HuH-7 (cell line): ENCODE measurements at places on chromosomes 7 and 10.

GRCh38 chr7:140586516-140586915 is 54.1 kb downstream of the DENND2A start:
- DNase-seq, result no peak

GRCh38 chr10:86595496-86595895 is 58.9 kb upstream of the OPN4 start:
- DNase-seq, result no peak

GRCh38 chr10:86286236-86287109 is 80.1 kb downstream of the GRID1 start:
- no peak for DNase-seq

DNA sequence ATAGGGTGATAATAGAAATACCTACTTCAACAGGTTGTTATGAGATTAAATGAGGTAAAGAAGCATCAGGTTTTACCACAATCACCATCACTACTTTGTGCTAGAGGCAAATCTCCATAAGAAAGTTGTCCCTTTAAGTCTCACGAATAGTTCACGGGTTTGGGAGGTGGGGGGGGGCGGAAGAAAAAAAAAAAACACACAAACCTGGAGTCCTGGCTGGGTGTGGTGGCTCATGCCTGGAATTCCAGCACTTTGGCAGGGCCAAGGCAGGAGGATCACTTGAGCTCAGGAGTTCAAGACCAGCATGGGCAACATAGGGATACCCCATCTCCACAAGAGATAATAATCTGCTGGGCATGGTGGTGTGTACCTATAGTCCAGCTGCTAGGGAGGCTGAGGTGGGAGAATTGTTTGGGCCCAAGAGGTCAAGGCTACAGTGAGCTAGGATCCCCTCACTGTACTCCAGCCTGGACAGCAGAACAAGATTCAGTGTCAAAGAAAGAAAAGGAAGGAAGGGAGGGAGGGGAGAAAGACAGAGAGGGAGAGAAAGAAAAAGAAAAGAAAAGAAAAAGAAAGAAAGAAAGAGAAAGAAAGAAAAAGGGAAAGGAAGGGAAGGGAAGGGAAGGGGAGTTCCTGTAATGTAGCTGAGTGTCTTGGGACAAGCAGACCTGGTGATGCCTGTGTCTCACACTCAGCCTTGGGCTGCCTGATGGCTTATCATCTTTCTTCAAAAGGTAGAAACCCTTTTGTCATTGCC is 231.4 kb downstream of the CREB5 start:
- no peak for DNase-seq

DNA sequence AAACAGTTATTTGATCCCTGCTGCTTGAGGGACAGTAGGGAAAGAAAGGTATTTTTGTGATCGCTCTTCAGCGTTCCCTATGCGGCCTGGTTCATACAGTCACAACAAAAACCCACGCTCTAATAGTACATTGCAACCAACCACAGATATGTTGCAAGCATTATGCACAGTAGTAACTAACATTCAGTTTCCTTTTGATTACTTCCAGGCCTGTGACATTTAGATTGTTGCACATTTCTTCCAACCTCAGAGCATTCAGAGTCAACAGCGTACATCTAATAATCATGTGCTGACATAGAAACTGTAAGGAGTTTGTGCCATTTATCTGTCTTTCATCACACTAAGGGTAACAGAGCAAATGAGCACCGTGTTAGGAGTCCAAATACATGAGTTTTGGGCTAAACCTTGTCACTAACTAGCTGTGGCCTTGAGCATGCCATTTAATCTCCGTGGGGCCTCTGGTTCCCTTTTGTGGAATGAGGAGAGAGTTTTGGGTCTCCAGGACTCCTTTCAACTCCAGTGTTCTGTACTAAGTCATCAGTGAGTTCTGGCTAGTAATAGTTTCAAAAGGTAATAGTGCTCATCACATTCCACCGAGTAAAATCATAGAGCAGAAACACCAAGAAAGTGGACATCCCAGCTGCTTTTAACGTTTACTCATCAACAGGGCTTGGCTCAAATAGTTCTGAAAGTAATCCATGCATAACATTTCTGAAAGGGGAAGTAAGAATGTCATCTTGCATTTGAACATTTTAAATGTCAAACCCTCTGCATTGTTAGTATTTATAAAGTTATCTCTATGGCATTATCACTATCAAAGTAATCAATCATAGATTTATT is 99.0 kb upstream of the FZD1 start:
- DNase-seq, result no peak

DNA sequence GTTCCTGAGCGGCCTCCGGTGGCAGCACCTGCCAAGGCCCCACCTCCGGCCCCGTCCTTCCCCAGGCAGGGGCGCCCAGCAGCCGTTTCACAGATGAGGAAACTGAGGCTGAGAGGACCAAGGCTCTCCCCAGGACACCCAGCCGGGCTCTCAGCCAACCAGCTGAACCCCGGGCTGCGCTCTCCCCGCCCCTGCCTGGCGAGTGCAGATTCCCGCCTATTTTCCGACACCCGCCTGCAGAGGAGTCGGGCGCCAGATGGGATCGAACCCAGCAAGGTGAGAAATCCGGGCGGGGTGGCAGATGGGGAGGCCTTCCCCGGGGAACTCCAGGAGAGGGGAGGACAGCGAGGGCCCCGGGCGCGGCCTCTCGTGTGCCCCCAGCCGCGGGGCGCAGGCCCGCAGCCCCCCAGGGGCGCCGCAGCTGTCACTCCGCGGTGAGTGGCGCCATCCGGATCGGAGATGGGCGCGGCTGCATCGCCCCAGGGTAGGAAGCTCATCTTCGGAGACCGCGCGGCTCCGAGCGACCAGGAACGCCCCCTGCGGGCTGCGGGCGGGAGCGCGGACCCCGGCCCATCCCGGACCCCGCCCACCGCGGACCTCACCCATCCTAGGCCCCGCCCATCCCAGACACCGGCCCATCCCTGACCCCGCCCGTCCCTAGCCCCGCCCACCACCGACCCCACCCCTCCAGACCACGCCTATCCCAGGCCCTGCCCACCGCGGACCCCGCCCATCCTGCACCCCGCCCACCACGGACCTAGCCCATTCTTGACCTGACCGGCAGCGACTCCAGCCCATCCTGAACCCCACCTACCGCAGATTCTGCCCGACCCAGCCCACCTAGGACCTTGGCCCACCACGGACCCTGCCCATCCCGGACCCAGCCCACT is 90.3 kb downstream of the MICALL2 start:
- no peak for DNase-seq

- DNase-seq, result no peak
These were observed 96.9 kb downstream of the CD36 start for GRCh38 chr7:80735330-80735729.

- no peak for DNase-seq
These were observed 129.9 kb upstream of the ITGB1 start for GRCh38 chr10:33087922-33088321.

DNA sequence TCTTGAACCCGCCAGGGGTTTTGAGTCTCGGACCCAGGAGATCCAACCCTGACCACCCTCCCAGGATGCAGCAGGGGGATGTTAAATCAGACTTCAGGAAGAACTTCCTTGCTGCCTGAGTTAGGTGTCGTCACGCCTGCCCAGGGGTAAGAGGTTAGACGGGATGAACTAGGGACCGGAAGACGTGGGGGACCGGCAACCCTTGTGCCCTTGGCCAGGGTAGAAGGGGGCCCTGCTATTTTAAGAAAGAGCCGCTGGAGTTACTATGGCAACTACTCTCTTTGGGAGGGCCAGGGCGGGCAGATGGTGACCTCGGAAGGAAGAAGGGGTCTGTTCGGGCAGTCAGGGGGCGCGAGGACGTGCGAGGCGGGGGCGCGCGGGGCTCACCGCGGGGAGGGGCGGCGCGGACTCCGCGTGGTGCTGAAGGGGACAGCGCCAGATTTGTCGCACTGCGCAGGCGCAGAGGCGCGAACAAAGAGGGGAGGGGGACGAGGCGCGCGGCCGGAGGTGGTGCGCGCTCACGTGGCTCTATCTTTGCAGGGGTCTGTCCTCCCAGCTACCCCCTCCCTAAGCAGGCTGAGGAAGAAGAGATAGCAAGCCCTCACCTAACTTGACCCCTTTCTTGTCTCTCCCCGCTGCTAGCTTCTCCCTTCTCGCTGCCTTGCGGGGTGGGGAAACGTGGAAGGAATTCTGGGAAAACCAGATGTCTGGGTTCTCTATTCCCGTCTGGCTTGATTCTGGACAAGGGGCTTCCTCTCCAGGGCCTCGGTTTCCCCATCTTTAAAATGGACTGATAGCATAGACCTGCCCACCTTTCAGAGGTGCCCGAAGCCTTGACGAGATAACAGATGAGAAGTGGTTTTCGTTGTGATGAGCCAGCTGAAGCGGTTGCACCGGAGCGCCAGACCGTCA is 940 bp upstream of the PSD start:
- peak; percentile 80 for DNase-seq

- DNase-seq, result peak; percentile 36
These were observed 1.5 kb downstream of the IL6 start for GRCh38 chr7:22728401-22729029.

GRCh38 chr7:120865191-120865981 is 7.4 kb upstream of the TSPAN12 start:
- DNase-seq, result no peak

- DNase-seq, result peak; percentile 36
These were observed 98.8 kb downstream of the CACNB2 start for GRCh38 chr10:18238870-18239485.

DNA sequence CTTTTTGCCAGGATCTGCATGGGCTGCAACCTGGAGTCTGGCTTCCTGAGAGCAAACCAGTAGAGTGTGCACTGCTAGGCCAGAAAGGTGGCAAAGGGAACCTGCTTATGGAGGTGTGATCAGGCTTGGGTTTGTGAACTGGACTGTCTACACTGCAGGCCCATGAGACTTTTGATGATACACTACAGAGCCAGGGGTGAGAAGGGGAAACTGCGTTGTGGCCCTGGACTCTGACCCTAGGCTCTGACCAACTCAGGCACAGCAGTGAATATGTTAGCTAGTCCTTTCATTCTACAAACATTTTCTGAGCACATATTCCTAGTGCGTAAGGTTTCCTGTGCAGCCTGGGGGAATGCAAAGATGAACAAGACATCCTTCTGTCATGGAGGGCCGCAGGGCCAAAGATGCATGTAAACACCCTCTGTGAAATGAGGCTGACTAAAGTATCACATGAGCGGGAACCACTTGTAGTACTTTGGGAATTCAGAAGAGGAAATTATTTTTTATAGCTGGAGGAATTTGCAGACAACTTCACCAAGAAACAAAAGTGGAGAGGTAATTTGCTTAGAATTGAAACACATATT is 63.8 kb upstream of the HPS1 start:
- DNase-seq, result peak; percentile 10

DNA sequence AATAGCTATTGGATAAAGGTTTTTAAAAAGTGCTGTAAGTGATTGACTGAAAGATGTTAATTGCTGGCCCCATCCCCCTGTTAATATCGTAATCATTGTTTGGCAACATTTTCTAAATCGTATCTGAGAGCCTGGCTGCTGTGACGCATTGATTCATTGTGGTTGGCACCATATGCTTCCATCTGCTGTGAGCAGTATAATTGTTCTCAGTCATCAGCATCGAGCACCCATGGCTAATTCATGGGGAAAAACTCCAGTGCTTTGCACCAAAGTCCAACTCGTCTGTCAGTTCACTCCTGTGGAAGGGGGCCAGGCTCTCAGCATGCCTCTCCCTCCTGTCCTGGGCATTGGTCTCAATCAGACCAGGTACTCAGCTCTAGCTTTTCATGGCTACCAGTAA is 205.2 kb downstream of the STK31 start:
- DNase-seq, result no peak

- no peak for DNase-seq
These were observed 2.4 kb downstream of the ZMIZ2 start for GRCh38 chr7:44750921-44751571.
